T-helper 2 cell treated with Interferon-gamma antibody and Interleukin-4, amounts not matched to agents 5 μg/mL and 100 μg/mL, for 36 hours (primary cell): ENCODE measurements at places on chromosomes 5 and 9.

DNA sequence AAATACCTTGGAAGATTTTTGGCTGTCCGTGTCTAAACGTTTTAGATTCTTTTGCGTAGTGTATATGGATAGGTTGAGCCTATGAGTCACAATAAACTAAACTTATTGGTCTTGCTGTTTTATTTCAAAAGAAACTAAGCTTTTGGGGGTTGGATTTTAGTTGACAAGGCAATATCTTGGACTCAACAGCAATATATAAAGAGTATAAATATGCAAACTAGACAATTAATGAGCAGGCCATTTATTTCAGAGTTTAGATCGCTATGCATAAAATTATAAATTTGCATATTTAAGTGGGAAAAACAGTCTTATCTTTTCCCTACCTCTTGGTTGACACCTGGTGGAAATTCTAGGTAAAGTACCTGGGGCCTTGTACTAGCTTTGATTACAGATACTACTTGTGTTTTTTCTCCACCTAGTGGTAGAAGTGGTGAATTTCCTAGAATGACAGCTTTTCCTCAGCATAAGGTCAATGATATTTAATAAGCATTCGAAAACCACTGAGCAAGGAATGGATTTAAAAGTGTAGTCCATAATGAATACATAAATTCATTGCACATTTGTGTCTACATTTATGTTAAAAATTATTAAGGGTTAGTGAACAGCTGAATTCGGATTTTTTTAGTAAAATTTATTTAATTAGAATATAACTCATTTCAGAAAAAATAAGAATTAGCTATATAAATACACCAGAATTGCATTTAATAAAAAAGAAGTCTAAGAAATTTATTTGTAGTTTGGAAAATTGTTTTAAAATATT is 1.7 kb upstream of the ARRDC3 start:
- peak overlapping the region; percentile 100 for H3K4me3 ChIP-seq
- no peaks in the 10 kb centered on the region for H3K27me3 ChIP-seq
- peak; percentile 20 for DNase-seq
- H3K27ac ChIP-seq: peak overlapping the region; percentile 98
- peaks cover 4% of the 10 kb centered on the region for H3K36me3 ChIP-seq
- peaks cover 22% of the 10 kb centered on the region for H3K4me1 ChIP-seq

DNA sequence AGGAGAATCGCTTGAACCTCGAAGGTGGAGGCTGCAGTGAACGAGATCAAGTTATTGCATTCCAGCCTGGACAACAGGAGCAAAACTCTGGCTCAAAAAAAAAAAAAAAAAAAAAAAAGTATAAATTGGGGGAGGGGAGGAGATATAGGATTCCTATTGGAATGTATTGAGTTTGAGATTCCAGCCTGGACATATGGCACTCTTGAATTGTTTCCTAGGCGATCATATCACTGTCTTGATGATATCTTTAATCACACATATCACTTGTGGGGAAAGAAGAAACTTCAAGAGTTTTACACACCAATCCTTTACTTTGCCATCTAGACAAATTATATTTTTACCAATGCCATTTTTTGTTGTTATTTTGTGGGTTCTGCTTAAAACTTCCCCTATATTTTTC is 42.4 kb downstream of the TMC1 start:
- DNase-seq: no peak
- peaks cover 2% of the 10 kb centered on the region for H3K4me1 ChIP-seq
- H3K27me3 ChIP-seq: peaks cover 3% of the 10 kb centered on the region
- no peak overlapping the region for H3K4me3 ChIP-seq

DNA sequence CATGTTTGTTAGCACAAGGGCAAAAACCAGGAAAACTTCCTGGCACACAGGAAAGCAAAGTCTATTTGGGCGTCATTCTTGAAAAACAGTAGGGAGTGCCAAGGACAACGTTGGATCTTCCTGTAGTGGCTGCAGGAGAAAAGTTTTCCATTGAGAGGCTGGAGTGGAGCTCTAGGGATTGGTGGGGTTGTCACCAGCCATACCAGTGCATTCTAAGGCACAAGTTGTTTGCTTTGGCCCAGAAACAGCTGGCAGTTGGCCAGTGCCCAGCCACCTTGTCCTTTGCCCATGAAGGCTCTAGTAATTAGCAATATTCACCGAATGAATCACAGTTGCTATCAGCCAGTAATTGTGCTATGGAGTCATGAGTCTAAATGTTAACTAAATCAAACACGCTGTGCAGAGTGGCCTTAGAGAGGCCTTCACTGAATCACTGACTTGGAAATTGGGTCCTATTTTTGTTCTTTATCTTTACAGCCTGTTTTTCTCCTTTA is 26.4 kb downstream of the TNFSF15 start:
- no peaks in the 10 kb centered on the region for H3K36me3 ChIP-seq
- H3K27me3 ChIP-seq: peaks cover 38% of the 10 kb centered on the region
- no peak overlapping the region for H3K27ac ChIP-seq
- DNase-seq: no peak
- H3K4me3 ChIP-seq: no peak overlapping the region
- peaks cover 19% of the 10 kb centered on the region for H3K4me1 ChIP-seq

- no peaks in the 10 kb centered on the region for H3K36me3 ChIP-seq
- H3K4me1 ChIP-seq: no peaks in the 10 kb centered on the region
Observed at GRCh38 chr5:36669015-36669651, 62.7 kb downstream of the SLC1A3 start.
